ENCODE measurements at places on chromosomes 1 and 21.

- DNase-seq = no peak
Observed at GRCh38 chr21:28944296-28944695, 48.4 kb downstream of the LTN1 start.

GRCh38 chr1:209176866-209177430 lies 406.6 kb upstream of the CAMK1G start:
- DNase-seq = no peak

DNA sequence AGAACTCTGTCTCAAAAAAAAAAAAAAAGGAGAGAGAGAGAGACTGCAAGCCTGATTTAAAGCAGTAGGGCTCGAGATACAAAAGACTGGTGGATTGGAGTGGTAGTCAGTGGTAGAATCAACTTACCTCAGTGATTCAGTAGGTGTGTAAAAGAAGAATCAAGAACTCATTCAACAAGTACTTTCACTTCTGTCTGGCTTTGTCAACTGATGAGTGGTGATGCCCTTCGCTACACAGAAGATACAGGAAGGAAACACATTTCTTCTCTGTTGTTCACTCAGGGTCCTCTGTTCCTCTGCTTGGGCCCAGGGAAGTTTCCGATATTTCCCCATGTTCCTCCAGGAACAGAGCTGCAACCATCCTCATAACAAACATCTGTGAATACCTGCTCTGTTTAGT lies 68.6 kb upstream of the COG2 start:
- DNase-seq = no peak

- DNase-seq = no peak
Observed at GRCh38 chr21:41948901-41949300, 4.9 kb downstream of the C2CD2 start.

- DNase-seq = no peak
Observed at GRCh38 chr1:16250524-16251251, 13.7 kb upstream of the CPLANE2 start.

DNA sequence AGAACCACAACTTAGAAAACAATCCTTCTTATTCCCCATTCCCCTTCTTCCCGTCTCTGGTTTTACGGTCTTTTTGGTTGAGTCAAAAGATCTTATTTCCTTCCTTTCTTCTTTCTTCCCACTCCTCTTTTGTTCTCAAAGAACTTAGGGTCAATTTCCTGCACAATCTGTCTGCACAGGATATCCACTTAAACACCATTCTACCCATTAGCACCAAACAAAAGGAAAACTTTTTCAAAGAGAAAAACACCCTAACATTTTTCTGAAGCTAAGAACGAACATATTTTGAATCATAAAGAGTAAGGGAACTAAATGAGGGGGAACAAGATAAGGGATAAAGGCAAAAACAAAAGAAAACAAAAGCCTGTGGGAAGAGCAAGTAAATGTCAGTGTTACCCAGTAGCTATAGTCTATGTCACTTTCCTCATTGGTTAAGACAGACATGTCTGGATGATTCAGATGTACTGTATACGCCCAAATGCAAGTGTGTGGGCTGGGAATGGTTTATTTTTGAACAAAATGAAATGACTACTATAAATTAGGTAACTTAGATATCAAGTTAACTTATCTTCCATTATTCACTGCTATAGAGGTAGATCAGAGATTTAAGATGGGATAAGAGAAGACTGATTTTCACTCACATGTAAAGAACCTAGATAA lies 59.9 kb downstream of the TOR3A start:
- no peak for DNase-seq

DNA sequence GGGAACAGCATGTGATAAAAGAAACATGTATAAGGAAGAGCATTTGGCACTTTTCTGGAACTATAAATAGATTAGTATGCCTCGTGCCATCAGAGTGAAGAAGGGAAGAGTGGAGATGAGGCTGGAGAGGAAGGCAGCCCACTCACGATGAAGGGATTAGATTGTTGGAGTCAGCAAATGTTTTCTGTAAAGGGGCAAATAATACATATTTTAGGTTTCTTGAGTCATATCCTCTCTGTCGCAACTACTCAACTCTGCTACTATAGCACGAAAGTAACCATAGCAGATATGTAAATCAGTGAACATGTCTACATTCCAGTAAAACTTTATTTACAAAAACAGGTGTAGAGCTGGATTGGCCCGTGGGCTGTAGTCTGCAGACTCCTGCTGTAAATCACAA lies 147.8 kb downstream of the TENT5C start:
- no peak for DNase-seq

DNA sequence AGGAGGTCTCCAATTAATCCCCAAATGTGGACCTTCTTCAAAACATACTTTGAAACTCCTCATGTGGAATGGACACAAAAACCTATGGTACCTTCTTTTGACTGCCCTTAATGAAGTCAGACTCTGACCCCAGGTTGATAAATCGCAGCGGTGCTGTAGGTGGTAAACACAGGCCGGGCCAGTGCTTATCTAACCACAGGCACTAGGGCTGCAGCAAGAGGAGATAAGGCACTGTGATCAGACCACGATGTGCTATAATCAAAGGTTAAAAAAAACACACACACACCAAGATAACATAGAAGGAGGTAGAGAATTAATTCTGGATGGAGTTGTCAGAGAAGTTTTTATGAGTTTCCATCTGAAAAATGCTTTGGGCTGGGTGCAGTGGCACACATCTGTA lies 52.3 kb upstream of the SIPA1L2 start:
- no peak for DNase-seq

- DNase-seq = no peak
Observed at GRCh38 chr1:147475488-147475887, 65.8 kb upstream of the BCL9 start.

- no peak for DNase-seq
Observed at GRCh38 chr1:162590101-162590500, 28.6 kb downstream of the UAP1 start.

DNA sequence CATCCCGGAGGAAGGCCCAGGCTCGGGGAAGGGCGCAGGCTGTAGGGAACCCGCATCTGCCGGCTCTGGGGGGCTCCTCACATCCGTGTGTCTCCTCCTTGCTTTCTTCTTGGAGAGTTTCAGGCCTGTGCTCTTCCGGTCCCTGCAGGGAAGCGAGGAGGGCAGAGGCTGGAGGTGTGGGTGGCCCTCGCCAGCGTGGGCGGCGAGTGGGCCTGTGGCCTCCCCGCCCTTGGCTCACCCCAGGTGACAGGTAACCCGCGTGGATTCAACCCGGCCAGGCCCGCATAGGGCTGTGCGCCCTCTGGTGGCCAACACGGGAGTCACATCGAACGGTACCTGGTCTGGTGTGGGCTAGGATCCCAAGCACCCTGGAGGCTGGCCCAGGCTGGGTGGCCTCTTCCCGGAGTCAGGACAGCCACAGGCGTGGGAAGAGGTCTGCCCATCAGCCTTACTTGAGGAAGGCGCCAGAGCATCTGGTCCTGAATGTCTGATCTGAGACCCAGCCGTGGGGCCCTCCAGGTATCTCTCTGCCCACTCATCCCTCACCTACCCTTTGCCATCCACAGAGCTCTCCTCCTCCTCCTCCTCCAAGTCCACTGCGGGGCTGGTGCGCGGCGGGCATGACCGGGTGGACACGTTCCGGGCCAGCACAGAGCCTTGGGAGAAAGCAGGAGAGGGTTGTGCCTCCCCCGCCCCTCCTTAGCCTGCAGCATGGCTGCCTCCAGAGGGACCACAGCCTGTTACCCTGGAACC lies 9.6 kb upstream of the TNFRSF25 start:
- peak; percentile 89 for DNase-seq

DNA sequence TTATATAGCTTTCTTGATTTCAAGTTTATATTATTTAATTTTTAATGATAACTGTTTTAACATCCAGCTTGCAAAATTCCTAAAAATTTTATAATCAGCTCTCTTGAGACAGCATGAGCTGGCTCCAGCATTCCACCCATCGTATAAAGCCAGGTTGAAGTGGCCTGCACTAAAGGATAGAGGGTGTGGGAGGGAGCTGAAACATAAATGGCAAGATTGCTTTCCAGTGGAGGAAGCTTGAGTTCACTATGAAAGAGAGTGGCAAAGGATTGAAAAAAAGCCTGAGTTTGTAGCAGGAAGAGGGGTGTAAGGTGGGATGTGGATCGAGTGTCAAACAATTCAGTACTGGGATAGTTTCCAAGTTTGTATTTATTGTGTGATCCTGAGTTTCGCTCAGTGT lies 48.5 kb upstream of the ZNF644 start:
- no peak for DNase-seq

DNA sequence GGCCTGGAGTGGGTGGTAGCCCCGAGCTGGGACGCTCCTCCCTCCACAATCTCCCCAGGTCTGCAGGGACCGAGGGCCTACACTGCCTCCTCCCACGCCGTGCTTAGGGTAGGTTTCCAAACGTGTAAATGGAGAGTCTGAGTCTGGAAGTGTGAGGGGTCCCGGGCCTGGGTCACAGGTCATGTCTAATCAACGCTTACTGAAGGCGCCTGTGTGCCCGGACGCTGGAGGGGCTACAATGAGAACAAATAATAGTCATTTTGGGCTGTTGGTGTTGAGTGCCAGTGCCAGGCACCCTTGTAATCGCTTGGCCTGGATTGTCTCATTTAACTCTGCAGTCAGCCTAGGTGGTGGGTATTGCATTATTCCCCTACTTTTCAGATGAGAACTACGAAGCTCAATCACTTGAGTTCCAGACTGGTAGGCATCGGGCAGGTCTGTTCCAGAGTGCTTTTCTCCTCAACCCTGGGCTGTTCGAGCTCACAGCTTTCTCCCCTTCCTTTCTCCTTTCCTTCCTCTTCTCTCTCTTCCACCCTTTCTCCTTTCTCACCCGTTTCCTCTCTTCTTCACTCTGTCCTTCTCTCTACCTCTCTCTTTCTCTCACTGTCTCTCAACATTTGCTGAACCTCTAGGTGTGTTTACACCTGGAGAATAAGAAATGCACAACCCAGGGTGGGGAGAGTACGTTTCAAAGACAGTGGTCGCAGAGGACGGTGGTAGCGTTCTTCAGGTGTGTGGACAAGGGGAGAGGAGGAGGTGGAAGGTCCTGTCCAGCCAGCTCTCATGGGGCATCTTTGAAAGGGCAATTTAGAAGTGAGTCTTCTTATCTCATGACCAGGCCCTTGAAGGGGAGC lies 883 bp downstream of the SLC66A1 start:
- no peak for DNase-seq

- DNase-seq = no peak
Observed at GRCh38 chr21:44394733-44395132, 41.3 kb downstream of the TRPM2 start.

GRCh38 chr1:200128944-200129879 lies 101.7 kb downstream of the NR5A2 start:
- peak; percentile 45 for DNase-seq

- no peak for DNase-seq
Observed at GRCh38 chr1:235088430-235088829, 40.2 kb downstream of the TOMM20 start.

GRCh38 chr1:67536957-67537666 lies 106.9 kb upstream of the SERBP1 start:
- DNase-seq = no peak

GRCh38 chr1:228039006-228039903 lies 32.5 kb downstream of the WNT3A start:
- DNase-seq = no peak

DNA sequence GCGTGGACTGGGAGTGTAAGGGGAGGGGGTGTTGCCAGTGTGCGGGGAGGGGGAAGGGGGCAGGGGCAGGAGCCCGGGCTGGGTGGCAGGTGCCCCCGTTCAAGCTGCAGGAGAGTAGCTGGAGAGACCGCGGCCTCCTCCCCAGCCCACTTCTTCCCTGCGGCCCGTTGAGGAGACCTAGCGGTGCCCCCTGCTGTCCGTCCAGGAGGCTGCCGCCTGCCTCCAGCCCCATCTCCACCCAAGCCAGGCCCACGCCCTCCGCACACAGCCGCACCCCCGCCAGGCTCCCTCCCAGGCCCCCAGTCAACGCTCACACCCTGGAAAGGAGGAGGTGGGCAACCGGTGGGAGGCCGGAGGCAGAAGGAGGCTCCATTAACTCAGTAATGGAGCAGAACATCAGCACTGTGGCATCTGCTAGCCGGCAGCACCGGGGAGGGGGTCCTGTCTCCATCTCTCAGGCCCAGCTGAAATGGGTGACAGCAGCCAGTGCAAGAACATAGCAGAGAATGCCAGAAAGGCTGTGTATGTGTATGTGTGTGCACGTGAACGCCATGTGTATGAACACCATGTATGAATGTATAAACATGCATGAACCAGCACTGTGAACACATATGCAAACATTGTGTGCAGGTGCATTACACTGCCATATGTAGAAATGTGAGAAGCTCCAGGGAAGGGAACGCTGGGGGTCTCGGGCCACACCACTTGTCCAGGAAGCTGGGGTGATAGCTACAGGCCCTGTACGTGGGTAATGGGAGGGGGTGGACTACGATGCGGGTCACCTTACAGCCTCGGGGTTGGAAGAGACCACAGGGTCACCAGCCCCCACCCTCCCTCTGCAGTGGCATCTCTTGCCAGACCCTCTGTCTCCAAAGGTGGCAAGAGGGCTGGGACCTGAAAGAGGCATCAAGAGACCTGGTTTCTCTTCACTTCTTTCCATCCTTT lies 84.6 kb downstream of the SYT2 start:
- peak; percentile 94 for DNase-seq

- DNase-seq = peak; percentile 77
Observed at GRCh38 chr1:13699936-13700520, at the start of gene PRDM2. Gene PRDM2, plus strand, starts transcription at chr1:13700188. Its CDS starts 15,418 bp downstream, at chr1:13715606.

DNA sequence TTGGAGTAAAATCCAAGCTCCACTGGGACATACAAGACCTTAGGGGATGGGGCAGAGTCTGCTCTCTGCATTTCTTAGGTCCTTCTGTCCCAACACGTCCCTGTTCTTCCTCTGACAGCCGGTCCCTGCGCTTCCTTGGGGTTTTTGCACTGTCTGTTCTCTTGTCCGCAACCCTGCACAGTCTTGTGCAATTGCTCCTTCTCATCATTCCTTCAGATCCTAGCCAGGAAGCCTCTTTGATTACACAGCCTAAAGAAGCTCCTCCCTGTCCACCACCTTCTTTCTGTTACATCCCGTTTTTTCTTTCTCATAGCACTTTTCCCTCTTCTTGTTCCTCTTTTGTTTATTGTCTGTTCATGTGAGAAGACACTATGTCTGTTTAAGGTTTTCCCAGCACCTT lies 19.9 kb downstream of the ACOT11 start:
- no peak for DNase-seq

- DNase-seq = no peak
Observed at GRCh38 chr1:25590096-25590824, 26.3 kb upstream of the MAN1C1 start.

DNA sequence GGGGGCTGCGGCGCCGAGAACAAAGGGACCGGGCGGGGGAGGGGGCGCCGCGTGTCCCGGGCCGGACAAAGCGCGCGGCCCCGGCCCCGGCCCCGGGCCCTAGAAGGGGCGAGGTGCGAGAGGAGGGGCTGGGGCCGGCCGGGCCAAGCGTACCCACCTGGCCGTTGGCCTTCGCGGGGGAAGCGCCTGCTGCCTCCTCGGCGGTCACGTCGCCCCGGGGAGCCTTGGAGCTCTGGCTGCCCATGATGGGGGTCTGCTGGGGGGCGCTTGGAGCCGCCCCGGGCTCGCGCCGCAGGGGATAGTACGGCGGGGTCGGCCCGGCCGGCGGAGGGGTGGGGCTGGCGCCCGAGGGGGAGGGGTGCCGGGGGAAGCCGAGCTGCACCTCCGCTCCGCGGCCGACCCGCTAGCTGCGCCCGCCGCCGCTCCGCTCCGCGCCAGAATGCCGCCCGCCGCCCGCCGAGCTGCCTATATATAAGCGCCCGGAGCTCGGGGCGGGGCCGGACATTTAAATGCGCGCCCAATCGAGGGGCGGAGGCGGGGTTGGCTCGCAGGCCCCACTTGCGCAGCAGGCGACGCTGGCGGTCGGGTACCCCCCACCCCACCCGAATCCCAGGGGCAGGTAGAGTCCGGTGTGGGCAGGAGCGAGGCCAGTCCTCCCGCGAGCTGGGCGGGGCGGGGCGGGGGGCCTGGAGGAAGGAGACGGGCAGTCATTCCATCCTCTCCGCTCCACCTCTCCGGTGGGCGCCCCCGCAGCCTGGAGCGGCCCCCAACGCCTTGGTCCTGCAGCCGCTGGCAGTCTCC lies at the start of gene MARCKSL1:
TSS of gene MARCKSL1 (minus strand) at position 444 of the 801 bp plus-strand sequence. CDS start at position 244, 200 bp downstream.
- peak; percentile 88 for DNase-seq
